ENCODE measurements at places on chromosomes 12 and 14.

- no peak for DNase-seq
Measured at GRCh38 chr12:3195859-3196483, 118.8 kb downstream of the TSPAN9 start.

GRCh38 chr14:61965030-61965745 lies 203.0 kb downstream of the SNAPC1 start:
- DNase-seq, result no peak

DNA sequence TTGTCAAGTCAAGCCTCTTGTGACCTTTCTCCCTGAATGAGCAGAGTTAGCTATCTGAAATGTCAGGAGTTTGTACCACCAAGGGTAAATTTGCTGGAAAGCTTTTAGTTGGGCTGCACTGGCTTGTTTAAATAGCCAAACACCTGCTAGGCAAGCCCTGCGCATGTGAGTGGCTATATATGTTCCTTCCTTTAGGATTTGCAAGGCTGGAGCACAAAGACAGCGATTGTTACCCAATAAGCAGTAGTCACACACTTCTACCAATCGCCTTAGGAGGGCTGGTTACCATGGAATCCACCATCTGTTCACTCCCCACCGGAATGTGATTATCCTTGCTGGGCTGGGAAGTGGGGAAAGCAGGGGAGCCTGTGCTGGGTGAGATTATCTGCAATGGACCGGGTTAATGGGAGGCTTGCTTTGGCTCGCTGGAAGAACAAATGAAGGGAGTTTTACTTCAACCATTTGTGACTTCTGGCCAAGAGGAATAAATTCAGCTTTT lies 102.5 kb downstream of the FGD4 start:
- no peak for DNase-seq

DNA sequence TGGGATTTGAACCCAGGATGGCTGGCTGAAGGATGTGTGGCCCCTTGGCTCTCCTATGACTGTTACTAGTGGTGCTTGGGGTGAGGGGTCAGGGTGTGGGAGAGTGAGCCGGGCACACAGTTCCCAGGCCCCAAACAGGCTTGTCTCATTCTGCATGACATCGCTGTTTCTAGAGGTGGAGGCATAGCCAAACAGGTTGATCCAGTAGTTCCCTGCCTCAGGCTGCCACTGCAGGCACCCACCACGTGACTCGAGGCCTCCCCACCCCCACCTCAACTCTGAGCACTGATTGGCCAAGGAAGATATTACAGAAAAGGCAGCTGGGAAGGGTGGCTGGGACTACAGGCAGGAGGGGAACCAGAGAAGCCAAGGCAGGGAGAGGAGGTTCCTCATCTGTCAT lies 102.6 kb downstream of the NCOR2 start:
- no peak for DNase-seq

DNA sequence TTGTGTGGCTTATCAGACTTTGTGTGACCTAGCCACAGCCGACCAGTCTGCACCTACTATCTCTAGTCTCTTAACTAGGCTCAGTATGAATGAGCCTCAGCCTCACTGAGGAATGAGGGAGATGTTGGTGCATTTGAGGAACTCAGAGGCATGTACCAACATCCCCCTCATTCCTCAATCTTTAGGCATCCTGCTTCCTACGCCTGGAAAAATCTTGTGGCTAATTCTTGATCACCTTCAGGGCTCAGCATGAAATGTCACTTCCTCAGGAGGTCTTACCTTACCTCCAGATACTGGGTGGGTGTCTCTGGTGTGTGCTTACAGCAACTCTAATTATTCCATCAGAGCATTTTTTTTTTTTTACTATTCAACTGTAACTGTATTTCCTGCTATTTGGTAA lies 148.8 kb upstream of the TMCC3 start:
- no peak for DNase-seq

DNA sequence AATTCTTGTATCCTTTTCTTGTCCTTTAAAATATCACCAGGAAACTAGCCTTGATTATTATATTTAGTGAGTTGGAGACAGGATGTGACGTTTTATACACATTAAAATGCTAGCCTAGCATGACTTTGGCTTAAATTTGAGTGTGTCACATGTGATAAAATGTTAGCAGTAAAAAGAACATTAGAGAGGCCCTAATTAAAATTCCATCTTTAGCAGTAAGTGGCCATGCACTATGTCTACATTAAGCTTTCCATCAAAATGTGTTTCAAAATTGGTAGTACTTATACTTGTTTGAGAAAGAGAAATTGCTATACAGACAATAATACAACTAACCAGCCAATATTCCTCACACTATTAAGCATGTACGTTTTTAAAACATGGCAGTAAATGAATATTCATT lies 29.9 kb upstream of the MGAT4C start:
- DNase-seq, result no peak

DNA sequence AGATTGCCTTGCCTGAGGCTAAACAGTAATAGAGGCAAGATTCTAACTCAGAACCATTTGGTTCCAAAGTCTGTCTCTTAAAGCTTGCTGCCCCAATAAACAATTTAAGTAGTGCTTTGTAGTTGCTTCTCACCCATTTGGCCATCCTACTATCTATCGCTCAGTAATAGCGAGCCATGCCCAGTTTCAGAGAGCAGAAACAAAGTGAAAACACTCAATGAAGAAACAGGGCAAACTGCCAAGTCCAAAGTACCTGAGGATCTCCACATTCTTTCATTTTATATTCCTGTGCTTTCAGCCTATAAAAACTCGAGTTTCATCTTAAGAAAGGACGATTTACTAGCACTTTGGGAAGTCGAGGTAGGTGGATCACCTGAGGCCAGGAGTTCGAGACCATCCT lies 103.3 kb upstream of the BBS10 start:
- no peak for DNase-seq

GRCh38 chr12:104495786-104496185 lies 39.0 kb downstream of the CHST11 start:
- DNase-seq, result no peak

DNA sequence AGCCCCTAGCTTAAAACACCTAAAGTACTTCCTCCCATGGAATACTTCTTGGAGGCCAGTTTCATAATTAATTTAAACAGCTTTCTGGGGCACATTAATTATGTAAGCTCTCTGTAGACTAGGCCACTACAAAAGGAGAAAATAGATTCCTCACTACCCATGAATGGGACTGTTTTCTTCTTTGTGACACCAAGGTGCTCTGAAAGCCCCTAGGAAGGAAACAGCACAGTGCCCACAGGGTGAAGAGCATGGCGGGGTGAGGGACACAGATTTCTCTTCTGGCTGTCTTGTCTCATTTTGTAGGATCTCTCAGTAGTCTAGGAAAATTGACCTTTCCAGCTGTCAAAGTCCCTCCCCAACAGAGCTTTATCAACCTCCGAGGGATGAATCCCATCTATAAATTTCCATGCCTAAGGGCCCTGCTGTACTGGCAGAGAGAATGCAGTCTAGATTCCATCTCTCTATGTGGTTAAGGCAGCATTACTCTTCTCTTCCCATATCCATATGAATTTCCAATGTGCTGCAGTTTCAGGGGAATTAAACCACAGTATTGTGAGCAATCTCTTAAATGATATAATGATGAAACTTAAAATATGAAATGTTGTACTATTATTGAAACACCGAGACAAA lies 183.6 kb upstream of the GRIP1 start:
- DNase-seq, result no peak

Measured in stimulated activated CD4-positive, alpha-beta T cell treated with anti-CD3 and anti-CD28 coated beads, Interleukin-12 subunit alpha, Interleukin-12 subunit beta, amount 100 ng/mL, for 24 hours (primary cell).